NCI-H187 (cell line): ENCODE measurements at places on chromosomes 5 and 9.
A peak's percentile ranks its signal among the peaks of the same experiment; 100 is the strongest.

- no peak for DNase-seq
Observed at GRCh38 chr5:173268750-173269432, 33.9 kb upstream of the NKX2-5 start.

- DNase-seq: no peak
Observed at GRCh38 chr9:14320271-14321181, 6.6 kb upstream of the NFIB start.

- no peak for DNase-seq
Observed at GRCh38 chr9:83336706-83337105, 201.5 kb downstream of the FRMD3 start.

DNA sequence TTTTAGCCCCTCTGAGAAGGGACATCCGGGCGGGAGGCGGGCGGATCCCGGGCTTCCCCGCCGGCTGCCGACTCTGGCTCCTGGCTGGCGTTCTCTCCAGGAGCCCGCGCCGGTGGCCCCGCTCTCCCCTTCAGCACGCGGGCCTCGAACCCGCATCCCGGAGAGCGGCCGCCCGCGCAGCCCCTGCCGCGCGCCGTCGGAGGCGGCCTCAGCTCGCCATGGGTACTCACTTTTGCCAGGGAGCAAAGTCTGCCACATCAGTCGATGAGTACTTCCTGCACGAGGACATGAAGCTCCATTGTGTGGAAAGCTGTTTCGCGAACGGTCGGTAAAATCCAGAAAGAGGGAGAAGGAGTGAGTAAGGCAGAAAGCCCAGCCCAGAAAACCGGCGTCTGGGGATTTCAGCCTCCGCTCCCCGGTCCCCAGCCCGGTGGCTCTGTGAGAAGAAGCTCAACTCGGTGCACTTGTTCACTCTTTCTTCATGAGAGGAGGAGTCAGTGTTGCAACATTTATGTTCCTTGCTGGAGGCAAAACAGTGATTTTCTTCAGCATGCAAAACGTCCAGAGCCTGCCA, at the start of gene PRLR:
Gene PRLR, minus strand, starts transcription at position 450 of the 574 bp plus-strand sequence. CDS start 140,867 bp downstream, outside the sequence.
- DNase-seq: no peak

DNA sequence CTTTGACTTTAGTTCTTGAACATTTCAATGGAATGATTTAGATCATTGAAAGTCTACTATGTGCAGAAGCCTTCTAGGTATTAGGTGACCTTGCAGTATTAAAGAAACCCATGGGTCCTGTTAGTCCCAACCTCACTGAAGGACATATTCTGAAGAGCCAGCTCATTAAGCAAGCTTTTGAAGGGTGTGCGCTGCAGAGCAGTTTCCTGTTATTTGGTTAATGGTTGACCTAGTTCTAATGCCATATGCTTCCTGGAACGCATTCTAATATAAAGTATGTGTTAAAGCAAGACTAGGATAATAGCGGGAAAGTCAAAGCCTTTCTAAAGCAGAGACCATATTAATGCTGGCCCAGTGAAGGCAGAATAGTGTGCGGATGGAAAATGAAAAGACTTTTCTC, 20.1 kb downstream of the ZNF462 start:
- no peak for DNase-seq

GRCh38 chr5:24547132-24547531, 97.6 kb downstream of the CDH10 start:
- peak; percentile 43 for DNase-seq

DNA sequence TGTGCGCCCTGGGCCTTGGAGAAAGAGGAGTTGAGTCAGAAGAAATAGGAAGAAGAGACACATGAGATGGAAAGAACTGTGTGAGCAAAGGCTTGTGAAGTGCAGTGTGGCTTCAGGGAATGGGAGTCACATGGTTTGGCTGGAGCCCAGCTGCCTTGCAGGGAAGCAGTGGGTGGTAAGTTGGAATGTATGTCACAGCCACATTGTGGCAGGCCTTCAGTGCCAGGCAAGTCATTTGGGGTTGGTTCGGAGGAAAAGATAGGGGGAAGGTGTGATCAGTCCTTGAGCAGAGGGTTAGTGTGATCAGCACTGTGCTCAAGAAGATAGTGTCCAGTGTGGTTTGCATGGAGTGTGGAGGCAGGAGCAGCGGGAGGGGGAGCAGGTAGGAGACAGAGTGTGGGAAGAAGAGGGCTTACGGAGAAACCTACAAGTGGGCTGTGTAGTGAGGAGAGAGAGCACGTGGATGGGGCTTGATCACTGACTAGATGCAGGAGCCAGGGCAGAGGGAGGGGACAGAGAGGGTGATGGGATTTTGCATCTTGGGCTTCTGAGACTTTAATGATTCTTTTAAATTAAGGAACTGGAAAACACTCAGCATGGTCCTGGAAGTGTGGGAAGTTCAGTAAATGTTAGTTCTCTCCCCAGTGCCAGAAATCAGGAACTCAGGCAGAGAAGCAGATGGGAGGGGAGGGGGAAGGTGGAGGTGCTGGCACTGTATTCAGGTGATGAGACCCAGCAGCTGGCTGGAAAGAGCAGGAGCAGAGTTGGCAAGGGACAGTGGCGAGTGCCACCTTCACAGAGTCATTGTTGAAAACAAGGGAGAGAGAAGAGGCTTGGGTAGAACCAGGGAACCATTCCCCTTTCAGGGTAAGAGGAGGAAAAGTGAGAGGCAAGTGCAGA, 46.6 kb downstream of the ARHGAP26 start:
- no peak for DNase-seq
